T1000 (cell line): ENCODE measurements at places on chromosomes 16 and 17.

DNA sequence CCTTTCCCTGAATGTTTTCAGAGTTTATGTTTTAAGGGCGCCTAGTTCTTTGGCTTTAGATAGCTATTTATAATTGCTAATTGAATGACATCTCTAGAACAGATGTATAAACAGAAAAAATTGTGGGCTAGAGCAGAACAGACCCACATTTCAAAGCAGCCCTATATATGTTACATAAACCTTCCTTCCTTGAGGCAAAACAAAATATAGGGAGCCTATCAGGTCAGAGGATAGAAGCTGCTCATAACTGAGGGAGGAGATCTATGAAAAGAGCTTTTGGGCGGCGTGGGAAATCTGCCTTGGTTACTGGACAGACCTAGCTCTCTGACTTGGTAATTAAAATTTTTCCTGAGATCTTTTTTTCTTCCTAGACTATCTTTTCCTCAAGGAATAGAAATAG, 68.4 kb downstream of the SPAG9 start:
- DNase-seq = no peak

DNA sequence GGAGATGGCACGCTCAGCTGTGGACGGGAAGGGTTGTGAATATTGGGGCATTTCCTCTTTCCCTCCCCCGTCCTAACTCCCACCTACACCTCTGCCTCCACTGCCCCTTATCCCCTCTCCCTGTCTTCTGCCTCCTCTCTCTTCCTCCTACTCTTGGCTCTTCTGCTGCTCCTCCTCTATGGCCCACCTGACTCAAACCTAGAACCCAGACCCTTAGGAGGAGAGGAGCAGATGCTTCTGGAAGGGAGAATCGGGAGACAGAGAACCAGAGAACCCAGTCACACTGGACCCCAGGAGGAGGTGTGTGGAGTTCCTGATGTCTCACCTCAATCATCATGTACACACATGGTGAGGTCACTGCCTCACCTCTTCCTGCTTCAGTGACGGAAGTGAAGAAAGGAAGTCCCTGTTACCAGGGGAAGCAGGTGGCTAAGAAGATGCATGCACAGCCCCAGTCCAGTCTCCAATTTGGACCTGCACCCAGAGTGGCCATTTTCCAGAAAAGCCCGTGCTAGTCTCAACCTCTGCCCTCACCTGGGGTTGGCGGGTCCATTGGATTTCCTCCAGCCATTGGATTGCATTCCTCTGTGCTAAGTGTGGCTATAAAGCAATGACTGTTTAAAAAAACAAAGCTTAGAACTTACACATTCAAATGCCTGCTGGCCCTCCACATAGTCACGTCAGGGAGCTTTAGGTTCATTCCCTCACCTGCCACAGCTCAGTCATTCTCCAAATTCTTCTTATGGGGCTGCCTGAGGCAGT, 4.0 kb downstream of the RNF222 start:
- DNase-seq = no peak

- no peak for DNase-seq
Observed at GRCh38 chr17:77526728-77527350, 386.1 kb downstream of the SEC14L1 start.

DNA sequence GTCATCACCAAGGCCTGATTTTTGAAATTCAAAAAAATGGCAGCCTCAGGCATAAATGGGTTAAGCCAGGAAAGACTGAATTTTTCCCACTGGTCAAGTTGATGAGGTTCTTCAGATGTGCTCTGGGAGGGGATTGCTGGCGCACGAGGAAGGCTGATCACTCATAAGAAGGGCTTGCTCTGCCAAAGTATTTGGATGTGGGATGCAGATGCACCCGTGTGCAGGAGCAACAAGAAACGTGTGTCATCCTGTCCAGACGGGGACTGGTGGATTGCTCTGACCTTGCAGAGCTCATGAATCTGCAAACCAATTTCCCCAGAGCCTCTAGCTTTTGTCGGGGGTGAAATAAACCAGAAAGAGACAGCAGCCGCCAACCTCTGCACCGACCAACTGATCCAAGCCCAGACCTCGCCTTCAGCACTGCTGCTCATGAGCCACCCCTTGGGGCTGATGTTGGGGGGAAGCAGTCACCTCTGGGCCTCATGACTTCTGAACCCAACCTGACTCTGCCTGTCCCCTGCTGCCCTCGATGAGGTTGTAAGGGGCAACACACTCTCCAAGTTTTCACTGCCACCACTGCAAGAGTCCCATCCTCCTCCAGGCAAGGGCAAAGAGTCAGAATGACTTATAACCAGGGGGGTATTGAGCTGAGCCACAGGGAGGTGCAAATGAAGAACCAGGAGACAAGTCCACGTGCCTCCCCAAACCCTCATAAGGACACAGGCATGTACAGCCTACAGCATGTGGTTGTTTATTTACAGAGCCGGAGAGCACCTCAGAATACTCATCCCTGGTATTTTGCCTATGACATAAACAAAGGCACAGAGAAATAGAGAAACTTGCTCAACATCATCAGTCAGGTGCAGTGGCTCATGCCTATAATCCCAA, 452.0 kb downstream of the SOX9 start:
- DNase-seq = no peak

DNA sequence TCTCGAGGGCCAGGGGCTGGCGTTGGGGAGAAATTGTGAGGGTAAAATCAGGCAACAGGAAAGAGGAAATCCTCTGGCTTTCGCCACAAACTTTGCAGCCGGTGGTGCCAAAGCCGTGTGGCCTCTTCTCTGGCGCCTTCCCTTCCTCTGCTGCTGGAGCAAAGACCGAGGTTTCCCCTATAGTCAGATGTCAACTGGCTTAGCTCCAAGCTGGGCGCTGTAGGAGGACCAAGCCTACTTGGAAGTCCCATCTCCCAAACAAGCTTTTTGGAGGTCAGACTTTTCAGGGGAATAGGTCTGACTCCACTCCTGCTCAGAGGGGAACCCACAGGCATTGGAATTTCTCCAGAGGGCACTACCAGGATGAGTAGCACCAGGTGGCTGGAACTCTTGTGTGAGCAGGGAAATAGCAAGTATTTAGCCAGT, 5.0 kb downstream of the IGFBP4 start:
- no peak for DNase-seq

DNA sequence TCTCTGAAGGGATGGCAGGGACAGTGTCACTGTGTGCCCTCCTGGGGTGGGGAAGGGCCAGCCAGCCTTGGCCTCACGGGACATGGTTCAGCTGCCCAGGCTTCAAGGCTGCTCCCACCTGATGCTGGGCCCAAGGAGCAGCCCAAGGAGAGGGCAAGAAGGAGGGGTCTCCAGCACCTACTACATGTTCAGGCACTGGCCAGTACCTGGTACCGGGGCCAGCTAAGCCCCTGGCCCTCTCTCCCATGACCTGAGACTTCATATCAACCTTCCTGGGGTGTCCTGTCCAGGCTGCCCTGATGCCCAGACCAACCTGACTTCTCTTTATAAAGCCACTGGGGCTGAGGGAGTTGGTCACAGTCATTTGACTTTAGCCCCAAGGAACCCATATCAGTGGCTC, 1.3 kb downstream of the USH1G start:
- no peak for DNase-seq

- DNase-seq = no peak
Observed at GRCh38 chr17:64176556-64176955, 46.6 kb upstream of the ERN1 start.

- DNase-seq = no peak
Observed at GRCh38 chr17:58534901-58535421, 20.5 kb upstream of the MTMR4 start.

GRCh38 chr17:9999919-10000695, 95.0 kb upstream of the RCVRN start:
- no peak for DNase-seq

GRCh38 chr16:11977376-11978041, 975 bp downstream of the SNX29 start:
- peak; percentile 24 for DNase-seq

GRCh38 chr16:66936462-66936861, 1.1 kb downstream of the CES2 start:
- no peak for DNase-seq

DNA sequence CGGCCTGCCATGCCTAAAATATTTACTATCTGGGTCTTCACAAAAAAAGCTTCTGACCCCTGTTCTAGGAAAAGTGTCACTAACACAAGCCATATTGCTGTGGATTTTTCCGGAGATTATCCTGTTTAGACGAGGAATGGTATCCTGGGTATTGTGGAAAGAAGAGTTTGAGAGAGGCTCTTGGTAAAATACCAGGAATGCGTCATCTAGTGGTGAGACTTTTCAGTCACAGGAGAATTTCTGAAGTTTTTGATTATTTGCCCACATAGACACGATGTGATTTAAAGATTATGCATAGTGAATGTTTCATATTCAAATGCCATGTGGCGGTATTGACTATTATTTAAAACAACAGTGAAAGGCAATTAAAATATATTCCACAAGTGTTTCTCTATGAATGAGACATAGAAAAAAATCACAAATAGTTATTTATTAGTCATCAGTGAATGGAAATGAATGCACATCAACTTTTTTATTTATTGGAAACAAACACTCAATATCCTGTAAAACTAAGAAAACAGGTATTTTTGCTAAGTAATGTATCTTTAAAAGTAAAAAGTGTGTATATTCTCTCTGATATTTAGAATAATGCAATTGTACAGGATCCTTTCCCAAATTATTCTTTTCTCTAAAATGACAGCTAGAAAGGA, 7.8 kb downstream of the KRT28 start:
- DNase-seq = no peak
